ENCODE measurements at places on chromosomes 2 and 18.

DNA sequence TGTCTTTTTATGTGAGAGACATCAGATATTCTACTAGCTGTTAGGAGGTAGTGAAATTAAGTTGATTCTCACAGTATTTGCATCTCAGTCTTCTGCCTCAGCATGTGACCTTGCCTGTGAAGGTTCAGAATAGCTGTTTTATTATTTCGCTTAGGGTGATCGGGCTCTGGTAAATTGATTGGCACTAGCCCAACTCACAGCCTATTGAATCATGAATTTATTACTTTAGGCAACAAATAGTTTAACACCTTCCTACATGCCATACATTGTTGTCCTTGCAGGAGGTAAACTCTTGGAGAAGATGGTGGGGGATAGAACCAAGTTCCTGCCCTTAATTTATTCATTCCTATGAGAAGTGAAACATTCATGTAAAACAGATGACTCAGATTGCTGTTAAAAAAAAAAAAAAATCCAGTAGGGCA is 101.9 kb downstream of the GPD2 start:
- DNase-seq, result no peak

GRCh38 chr2:85111819-85112281 is 21.3 kb upstream of the TCF7L1 start:
- DNase-seq, result no peak

- DNase-seq, result no peak
These were observed 96.2 kb upstream of the DLX2 start for GRCh38 chr2:172198908-172199307.

- DNase-seq, result no peak
These were observed 11.4 kb downstream of the UBE2F start for GRCh38 chr2:237978058-237978712.

DNA sequence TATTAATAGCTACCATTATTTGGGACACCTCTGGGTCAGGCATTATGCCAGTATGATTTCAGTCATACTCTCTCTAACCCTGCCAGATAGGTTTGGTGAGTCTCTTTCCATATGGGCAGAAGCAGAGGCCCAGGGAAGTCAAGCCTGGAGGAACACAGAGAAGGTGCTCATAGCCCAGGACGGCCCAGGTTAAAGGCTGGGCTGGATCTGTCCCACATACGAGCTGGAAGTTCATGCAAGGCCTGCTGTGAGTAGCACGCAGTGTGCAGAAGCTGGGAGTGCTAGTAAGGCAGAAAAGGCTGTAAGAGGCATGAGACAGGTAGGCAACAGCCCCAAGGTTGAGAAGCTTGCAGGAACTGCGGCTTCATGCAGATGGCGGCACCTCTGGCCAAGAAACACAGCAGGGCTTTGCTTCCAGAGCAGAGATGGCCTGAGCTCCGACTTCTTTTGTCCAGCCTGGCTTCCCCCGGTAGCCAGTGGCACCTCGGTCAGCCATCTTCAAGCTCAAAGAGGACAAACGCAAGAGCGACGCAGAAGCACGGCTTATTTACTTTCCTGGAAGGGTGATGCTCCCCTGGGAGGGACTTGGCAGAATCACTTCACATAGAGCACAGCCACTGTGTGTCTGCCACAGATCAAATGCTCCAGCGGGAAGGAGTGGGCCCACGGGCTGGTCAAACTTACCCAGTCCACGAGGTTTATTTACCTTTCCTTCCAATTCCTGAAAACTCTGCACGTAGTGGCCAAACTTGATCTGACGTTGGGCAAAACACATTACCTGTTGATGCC is 58.5 kb upstream of the MAP4K4 start:
- no peak for DNase-seq

GRCh38 chr2:16285813-16286510 is 345.6 kb downstream of the MYCN start:
- peak; percentile 12 for DNase-seq

DNA sequence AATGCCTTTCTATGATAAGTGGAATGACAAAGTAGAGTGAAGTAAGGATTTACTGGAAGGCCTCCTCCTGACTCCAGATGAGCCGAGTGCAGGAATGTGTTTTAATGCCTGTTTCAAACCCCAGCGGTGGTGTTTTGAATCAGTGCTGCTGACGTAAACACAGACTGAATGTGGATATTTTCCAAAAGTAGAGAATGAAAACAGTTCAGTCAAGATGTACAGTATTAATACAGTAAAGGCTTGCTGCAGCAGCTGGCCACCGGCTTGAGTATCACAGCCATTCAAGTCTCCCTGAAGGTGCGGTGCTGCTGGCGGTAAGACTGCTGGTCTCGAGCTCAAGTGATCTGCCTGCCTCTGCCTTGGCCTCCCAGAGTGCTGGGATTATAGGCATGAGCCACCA is 46.7 kb downstream of the ARHGAP28 start:
- no peak for DNase-seq

DNA sequence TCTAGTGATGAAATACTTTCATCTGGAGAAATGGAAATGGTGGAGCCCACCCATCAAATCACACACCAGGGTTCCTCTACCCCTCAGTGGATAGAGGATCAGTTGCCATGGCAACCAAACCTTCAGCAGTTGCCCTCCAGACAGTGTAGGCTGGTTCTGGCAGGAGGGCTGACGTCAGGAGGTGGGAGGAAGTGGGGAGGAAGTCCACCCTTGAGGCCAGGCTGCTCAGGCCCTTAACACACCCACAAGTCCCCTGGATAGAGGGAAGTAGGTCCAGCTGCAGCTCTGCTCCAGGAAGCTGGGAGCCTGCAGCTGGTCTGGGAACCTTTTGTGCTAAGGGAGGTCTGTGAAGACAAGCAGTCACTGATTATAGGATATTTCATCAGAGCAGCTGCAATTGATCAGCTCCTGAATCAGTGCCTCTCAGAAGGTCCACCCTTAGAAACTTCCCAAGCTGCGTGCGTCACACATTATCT is 186.6 kb downstream of the MTX2 start:
- DNase-seq, result peak; percentile 62

DNA sequence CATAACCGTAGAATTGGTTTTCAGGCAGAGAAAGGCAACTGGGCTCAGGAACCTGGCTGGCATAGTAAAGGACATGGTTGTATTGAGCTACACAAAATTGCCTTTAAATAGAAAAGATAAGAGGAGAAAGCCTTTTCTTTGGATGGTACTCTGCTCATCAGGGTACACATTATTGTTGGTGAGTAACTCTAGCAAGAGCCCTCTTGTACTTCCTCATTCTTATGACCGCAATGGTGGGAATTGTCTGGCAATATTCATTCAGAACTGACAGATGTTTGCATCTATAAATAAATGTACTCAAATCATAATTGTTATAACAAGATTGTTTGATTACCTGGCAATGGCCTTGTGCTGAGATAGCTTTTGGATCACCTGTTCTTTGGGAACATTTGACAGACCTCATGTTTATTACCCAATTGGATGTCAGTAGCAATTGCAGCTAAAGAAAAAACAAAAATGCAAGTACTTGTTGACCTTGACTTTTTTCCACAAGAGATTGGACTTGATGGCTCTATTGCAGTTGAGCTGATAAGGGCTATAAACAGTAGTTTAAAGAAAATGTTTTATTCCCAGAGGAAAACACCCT is 43.9 kb downstream of the MEIS1 start:
- DNase-seq, result no peak

Measured in iPS-NIHi11 (cell line).